Occipital lobe (tissue), 3 donors: ENCODE measurements at places on chromosomes 1 and 21. TPM values are rescaled to one million over a fixed set of nuclear protein-coding genes. Genes with fewer than 3 reads are reported as not detected.

- no peak for DNase-seq
Observed at GRCh38 chr21:25175938-25176337, 431.3 kb downstream of the MRPL39 start.

GRCh38 chr1:59013276-59013927, 229.6 kb upstream of the JUN start:
- DNase-seq, result no peak

DNA sequence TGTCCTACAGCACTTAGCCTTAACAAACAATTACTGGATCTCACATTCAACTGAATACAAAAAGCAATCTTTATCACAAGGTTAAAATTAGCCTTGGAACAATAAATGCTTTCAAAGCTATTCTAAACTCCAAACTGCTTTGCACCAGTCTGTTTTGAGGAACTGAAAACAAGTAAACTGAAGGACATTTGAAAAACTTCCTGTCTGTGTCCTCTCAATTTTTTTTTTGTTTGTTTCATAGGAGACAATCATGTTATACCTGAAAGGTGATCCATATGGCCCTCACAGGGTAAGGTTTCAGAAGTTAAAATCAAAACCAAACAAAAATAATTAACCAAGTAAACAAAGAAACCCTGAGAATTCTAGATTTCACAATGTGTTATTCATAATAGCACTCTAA, 459.1 kb downstream of the DPYD start:
- no peak for DNase-seq

GRCh38 chr1:174965362-174966007, 34.3 kb upstream of the CACYBP start:
- peak; percentile 8 for DNase-seq

- no peak for DNase-seq
Observed at GRCh38 chr1:145689922-145690321, 17.2 kb downstream of the PDZK1 start.

DNA sequence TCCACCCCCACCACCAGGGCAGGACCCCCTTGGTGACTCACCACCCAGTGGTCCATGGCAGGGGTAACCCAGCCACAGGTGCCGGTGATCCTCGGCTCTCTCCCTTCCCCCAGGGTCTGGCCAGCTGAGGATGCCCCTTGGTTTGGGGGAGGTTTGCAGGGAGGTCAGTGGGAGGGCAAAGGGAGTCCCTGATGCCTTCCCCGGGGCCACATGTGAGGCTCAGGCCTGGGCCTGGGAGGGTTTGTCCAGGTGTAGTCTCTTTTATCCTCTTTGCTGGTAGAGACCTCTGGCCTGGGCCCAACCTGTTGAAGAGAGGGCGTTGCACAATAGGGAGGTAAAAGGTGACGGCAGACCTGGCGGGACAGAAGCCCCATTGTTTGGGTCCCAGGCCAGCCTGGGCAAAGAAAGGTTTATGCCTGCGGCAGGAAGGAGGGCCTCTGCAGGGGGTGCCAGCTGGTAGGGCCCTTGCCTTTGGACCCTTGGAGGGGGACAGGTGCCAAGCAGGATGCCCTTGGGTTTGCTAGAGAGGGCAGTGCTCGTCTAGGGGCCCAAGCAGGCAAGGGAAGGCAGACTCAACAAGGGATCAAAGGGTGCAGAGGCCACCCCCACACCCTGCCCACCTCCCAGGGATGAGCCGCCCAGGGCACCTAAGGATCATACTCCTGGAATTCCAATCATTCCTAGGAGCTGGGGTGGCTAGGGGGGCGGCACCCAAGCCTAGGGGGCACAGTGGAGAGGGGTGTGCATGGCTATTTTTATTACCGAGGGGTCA, 760 bp upstream of the TINAGL1 start:
- no peak for DNase-seq

- DNase-seq, result no peak
Observed at GRCh38 chr1:90534663-90535295, 182.3 kb downstream of the BARHL2 start.

- no peak for DNase-seq
Observed at GRCh38 chr1:14476170-14476955, 122.1 kb upstream of the KAZN start.

GRCh38 chr21:35394634-35395369, 345.7 kb upstream of the RUNX1 start:
- no peak for DNase-seq

DNA sequence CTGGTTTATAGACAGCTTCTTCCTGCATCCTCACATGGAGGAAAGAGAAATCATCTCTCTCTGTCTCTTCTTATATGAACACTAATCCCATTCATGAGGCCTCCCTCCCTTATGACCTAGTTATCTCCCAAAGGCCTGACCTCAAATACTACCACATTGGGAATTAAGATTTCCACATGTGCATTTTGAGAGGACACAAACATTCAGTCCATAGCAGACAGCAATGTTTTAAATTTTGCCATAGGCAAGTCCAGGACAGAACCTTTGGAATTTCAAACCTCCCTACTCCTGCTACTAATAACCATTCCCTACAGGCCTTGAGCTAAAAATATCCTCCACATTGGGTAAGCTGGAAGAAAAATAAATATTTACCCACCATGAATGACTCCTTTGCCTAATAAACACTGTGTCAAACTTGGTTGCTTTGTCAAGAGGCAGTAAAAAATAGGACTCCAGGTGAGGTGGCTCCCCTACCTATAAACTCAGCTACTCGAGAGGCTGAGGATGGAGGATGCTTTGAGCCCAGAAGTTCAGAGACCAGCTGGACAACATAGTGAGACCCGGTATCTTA, 113.7 kb downstream of the ZNF281 start:
- DNase-seq, result no peak

GRCh38 chr1:81717230-81717629, 83.5 kb upstream of the ADGRL2 start:
- no peak for DNase-seq

- no peak for DNase-seq
Observed at GRCh38 chr21:41648591-41649031, 118.2 kb downstream of the RIPK4 start.

DNA sequence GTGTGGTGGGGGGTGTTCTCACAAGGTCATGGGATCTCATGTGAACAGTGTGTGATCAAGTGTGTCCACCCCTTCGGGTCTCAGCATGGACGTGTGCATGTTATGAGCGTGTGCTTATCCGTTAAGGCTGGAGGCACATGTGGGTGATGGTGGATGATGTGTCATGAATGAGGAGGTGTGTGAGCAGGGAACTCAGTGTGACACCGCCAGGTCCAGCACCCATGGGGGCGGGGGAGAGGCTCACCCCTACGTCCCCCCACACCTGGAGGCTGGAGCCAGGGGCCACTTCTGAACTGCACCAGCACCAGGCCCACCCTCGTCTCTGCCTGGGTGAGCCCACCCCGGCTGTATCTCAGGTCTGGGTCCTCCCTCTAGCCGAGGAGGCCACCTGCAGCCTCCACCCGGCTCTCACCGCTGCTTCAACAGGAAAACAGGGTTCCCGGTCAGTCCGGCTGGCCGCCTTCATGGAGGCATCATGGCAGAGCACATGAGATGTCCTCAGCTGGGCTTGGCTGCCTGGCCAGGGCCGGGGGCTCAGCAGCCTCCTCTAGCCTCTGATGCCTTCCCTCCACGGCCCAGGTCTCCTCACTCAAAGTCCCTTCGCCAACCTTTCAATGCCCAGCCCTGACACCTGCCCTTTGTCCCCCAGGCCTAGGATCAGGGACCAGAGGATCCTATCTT, 34.2 kb upstream of the C1QA start:
- DNase-seq, result no peak

DNA sequence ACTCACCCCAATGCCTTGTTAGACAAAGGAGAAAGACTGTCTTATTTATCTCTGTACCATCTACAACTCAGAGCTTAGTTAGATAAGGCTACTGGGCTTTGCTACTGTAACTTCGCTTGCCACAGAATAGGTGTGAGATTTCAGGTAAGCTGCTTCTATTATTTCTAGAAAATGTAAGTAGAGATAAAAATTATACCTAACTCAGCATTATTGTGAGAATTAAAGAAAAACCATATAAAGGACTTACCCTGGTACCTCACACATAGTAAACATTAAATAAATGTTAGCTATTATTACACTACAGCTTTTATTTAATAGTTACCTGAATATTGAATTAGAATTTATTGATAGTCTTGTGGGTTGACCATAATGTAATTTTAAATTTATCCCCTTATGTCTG, 36.5 kb upstream of the EPHX4 start:
- DNase-seq, result no peak

GRCh38 chr1:221916176-221916575, 174.3 kb upstream of the DUSP10 start:
- no peak for DNase-seq

DNA sequence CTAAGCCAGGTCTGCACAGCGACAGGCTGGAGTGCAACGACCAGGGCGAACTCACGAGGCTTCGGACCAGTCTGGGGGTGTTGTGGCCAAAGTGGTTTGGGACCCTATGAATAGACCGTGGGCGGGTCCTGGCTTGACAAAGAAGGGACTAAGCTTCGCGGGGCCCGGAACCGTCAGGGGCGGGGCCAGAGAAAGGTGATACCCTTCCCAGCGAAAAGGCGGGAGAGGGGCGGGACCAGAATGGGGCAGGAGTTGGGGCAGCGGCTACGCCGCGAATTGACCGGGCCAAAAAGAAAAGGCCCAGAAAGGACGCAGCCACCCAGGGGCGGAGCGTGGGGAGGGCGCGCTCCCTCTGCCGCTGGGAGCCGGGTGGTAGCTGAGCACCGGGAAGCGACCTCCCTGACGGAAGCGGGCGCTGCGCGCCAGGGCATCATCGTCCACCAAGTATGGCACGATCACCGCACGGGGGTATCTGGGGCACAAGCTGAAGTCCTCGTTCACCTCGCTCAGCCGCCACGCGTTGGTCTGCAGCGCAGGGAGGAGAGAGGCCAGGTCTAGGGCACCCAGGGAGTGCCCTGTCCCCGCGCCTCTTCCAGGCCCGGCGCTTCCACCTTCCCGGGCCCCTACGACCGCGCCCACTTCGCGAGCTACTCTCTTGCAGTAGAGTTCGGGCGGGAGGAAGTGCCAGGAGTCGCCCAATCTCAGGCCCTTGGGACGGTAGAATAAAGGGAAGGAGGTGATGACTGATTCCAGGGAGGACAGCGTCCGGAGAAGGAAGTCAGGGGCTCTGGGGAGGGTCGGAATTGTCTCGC, 6.7 kb upstream of the FAM167B start:
- peak; percentile 41 for DNase-seq

- DNase-seq, result no peak
Observed at GRCh38 chr1:10833630-10834557, 37.4 kb upstream of the CASZ1 start.

- no peak for DNase-seq
Observed at GRCh38 chr1:169326956-169327268, 40.7 kb downstream of the NME7 start.

GRCh38 chr1:54987919-54988705, 7.7 kb downstream of the TMEM61 start:
- DNase-seq, result no peak

GRCh38 chr1:216580538-216581057, 142.6 kb downstream of the ESRRG start:
- DNase-seq, result no peak

DNA sequence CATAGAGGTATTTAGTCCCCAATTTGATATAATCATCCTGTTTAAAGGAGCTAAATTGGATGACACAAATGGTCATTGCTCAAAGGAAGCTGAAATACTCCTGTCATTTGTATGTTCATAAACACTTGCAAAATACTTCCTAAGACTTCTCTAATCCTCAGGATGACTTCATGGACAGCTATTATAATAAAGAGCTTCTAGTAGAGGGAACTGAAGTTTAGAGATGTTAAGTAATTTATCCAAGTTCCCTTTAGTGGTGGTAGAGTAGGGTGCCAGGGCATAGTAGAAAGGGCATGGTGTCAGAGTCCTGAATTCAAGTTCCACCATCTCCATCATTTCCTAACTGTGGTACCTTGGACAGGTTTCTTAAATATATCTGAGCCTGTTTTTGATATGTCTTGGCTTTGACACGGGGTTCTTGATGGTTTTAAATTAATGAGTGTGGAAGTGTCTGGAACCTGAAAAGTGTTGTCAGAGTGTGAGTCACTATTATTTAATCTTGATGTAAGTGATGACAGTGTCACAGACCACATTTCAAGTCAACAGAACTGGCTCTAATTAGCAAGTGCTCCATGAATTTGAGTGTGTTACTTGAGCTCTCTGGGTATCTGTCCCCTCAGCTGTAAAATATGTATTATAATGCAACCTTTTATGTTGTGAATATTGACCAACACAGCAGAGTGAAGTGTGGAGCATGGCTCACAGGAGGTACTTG, 12.1 kb upstream of the GBP6 start:
- DNase-seq, result no peak

GRCh38 chr21:29430030-29430429, 131.3 kb downstream of the BACH1 start:
- no peak for DNase-seq

- no peak for DNase-seq
Observed at GRCh38 chr1:164563721-164564360, 4.9 kb downstream of the PBX1 start.

- no peak for DNase-seq
Observed at GRCh38 chr21:46031484-46031883, 49.9 kb downstream of the COL6A1 start.

The ARHGEF16 gene
- 0.16 TPM for total RNA-seq

The FAM89A gene
- total RNA-seq, result 6.7 TPM

The ZBTB8A gene
- 38.1 TPM for total RNA-seq

The C1orf94 gene
- 0.31 TPM for total RNA-seq

The KDF1 gene
- not detected for total RNA-seq

The RNU1-4 gene
- under 0.01 TPM for total RNA-seq

The OR2T29 gene
- total RNA-seq, result not detected

The ISG15 gene
- 15.0 TPM for total RNA-seq

The CLCNKB gene
- total RNA-seq, result 0.16 TPM

The LINGO4 gene
- total RNA-seq, result not detected

The PODN gene
- total RNA-seq, result 1.2 TPM

The C1orf87 gene
- total RNA-seq, result 0.31 TPM

The RGS8 gene
- total RNA-seq, result 7.8 TPM
